Left ventricle myocardium inferior (tissue), 1 donor: ENCODE measurements at places on chromosomes 1 and 21.

DNA sequence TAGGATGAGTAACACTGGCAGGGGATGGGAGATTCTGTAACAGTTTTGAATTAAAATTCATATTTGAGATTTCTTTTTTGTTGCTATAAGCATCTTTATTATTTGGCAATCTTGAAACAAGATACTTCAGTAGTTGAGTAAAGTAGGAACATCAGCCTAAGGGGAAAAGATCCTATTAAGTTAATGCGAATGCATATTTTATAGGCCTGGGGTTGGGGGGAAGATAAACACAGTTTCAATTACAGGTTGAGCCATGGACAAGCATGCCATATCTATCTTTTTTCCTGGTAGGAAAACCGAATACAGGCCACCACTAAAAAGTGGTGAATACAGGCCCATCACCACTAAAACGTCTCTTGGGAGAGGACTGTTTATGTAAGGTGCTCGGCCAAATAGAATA lies 32.3 kb downstream of the SMAP2 start:
- no peak for DNase-seq

- peak; percentile 61 for DNase-seq
These were observed 24.7 kb downstream of the HMGCS2 start for GRCh38 chr1:119743776-119744597.

GRCh38 chr1:2439369-2439768 lies 27.0 kb upstream of the PEX10 start:
- no peak for DNase-seq

DNA sequence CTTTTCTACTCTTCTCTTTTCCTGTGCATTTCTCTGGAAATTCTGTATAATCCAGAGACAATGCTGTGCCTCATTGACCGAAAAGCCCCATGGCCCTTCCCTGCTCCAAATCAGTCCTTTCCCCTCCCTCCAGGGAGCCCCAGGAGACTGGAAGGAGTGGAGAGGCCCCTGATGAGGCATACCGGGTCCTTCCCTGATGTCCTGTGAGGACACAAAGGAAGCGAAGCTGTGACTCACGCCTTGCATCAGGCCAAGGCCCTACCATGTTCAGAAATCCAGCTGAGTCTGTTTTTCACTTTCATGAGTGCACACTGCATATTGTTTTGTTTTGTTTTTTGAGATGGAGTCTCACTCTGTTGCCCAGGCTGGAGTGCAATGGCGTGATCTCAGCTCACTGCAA lies 38.7 kb upstream of the BECN2 start:
- DNase-seq, result no peak

DNA sequence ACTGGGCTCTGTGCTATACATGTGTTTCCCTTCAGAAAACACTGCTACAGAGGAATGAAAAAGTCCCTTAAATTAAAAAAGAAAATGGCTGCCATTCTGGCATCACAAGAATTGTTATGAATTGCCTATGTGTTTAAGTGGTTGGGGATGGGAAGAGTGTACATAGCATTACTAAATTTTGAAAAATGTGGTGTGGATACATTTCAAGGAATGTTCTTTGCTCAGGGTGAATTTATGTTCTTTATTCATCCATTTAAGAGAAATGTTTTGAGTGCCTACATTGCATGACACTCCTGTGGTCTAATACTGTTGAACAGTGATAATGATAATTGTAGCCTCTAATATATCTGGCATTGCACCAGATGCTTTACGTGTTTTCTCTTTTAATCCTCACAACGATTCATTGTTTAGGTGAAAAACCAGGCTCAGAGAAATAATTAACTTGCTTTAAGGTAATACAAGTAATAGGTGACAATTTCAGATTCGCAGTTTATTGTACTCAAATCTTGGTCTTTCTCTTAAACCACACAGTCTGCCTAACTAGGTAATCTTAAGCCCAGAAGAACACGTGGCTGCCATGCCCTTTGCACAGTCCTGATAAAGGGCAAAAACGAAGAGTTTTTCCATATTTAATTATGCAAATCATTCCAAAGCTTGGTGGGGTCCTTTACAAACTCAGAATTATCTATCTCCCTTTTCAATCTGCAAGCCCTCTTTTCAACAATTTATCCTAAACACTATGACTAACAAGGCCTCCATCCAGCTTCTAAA lies 31.5 kb downstream of the DPT start:
- no peak for DNase-seq

DNA sequence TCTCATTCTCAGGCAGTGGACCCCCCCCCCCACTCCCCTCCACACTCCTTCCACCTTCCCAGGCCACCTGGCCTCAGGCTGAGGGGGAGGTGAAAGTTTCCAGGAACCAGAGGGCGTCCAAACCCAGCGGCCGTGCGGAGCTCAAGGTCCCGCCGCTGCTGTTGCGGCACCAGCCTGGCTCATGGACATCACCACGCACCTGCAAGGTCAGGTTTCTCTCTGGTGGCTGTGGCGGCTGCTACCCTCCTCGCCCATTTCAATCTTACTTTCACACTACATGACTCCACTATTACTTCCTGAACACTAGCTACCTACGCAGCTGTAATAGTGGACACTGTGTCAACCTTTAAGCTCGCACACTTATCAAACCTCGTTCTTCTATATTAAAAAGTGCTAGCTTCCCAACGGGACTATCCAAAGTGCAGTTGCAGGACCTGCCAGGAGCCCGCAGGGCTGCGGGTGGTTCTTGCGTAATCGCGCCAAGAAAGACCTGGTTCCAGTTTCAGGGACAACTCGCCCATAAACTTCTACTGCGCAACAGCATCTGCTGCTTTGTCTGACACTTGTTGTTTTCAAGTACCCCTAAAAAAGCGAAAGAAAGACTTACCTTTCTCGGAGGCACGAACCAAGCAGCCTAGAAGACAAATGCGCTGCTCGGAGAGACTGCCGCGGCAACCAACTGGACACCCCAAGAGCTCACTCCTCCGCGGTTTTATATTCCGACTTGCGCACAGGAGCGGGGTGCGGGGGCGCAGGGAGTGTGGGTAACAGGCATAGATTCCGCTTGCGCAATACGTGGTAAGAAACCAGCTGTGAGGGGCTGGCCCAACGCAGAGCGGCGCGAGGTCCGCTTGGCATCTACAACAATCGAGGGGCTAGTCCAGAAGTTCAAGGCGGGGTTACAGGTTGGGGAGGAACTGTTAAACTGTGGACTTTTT lies at the start of gene DIRAS3:
Gene DIRAS3, minus strand, starts transcription at position 687 of the 938 bp plus-strand sequence. CDS start 3,330 bp downstream, outside the sequence.
- peak; percentile 21 for DNase-seq

- no peak for DNase-seq
These were observed 72.8 kb downstream of the CD2 start for GRCh38 chr1:116826818-116827606.

- no peak for DNase-seq
These were observed 231.9 kb upstream of the JUN start for GRCh38 chr1:59015708-59016107.

- no peak for DNase-seq
These were observed 40.3 kb downstream of the IER5 start for GRCh38 chr1:181128592-181129497.
